ENCODE measurements at places on chromosomes 7 and 10.

DNA sequence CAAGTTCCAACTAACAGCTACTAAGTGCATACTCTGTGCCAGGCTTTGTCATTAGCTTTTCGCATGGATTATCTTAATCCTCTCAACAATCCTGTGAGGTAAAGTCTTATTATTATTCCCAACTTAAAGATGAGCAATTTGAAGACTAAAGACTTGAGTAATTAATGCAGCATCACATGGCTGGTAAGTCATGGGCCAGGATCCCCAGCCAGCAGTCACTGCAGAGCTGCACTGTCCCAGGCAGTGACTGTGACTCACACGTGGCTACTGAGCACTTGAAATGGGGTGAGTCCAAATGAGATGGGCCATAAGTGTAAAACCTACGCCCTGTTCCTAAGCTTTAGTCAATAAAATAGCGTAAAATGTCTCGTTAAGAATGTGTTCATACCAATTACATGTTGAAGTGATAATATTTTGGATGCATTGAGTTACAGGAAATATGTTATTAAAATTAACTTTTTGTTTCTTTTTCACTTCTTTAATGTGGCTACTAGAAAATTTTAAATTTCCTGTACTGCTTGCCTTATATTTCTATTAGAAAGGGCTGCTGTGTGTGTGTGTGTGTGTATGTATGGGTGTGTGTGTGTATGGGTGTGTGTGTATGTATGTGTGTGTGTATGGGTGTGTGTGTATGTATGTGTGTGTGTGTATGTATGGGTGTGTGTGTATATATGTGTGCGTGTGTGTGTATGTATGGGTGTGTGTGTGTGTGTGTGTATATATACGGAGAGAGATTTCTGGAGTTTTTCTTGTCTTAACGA, 756.3 kb downstream of the AUTS2 start:
- no peak for DNase-seq

- DNase-seq, result no peak
Measured at GRCh38 chr7:41328131-41328530, 374.8 kb downstream of the INHBA start.

DNA sequence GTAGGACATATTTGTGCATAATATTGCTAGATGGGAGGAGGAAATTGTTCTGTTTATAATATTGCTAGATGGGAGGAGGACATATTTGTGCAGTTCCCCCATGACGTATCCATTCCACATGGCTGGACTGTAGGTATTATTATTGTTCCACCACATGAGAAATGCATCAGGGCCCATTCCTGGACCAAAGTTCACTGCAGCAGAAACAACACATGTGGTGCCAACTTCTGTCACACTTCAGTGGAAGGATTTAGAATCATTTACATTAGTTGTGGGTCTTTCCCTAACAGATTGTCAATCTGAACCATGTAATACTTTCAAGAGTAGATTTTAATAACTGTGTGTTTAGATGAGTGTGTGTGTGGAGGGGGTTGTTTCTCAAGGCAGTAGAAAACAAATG, 32.7 kb upstream of the MACC1 start:
- DNase-seq, result no peak

DNA sequence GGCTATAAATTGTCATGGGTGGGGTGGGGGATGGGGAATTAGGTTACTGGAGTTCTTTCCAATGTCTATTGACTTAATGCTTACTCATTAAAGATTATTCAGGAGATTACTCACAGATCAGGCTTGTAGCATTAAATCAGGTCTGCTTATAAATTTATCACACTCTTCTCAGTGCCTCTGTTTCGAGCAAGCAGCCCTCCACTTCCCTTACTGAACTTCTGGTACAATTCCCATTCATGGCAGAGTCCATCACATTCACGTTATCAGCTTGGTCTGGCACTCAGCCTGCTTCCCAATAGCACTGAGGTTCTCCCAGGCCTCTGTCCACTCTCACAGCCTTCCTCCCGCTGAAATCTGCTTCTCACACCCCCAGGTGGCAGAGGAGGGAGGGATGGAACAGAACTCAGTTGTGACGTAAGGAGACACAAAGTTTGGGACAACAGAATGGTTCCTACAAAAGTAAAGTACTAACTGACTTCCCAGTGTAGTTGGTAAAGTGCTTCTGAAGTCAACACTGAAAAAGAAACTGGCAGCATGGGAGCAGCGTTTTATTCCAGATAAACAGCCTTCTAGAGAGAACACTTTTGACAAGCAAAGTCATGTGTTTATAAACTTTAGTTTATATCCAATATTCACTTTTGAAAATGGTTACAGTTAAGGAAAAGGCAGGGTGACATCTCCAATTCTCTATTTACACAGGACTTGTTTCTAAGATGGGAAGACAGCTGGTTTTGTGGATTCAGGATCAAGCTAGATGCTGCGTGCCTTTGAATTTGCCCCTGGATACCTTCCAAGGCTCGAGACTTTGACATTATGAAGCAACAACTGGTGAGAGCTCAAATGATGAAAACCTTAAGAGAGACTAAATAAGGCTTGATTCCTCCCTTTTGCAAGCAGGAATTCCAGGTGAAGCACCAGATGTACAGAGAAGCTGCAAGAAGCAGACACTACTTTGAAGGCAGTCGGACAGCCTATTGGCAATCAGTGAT, 81.4 kb downstream of the ATXN7L1 start:
- no peak for DNase-seq

DNA sequence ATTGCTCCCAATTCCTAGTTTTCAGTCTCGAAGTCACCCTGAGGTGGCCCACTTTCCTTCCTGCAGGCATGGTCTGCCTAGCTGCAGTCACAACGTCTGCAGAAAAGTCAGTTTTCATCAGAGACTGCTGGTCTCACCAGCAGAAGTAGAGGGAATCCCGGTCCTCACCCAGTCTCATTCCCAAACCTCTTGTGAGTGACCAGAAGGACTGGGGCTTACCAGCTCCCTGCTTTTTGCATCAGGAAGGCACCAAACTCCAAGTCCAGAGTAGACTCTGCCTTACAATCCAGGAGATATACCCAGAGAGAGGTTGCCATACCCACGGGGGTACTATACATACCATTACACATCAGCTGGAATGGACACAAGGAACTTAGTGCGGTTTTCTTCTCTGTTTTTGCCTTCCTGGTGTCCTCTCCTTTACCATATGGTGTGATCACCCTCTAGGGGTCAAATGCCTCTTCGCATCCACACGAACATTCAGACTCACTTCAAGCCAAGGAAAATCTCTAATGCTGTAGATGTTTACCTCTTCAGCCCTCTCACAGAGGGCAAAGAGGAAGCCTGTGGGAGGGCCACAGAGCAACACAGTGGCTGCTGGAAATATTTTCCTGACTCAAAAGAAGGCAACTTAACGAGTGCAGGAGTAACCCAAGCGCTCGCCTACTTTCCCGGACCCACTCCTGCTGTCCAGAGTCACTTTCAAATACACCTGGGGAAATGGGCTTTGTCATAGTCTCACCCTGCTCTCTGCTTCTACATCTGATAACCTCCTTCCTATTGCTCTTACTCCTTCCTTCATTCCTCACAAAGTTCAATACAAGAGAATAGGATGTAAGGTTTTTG, 220.9 kb downstream of the C7orf25 start:
- no peak for DNase-seq

GRCh38 chr10:30882281-30882680, 149.4 kb downstream of the ZNF438 start:
- no peak for DNase-seq

DNA sequence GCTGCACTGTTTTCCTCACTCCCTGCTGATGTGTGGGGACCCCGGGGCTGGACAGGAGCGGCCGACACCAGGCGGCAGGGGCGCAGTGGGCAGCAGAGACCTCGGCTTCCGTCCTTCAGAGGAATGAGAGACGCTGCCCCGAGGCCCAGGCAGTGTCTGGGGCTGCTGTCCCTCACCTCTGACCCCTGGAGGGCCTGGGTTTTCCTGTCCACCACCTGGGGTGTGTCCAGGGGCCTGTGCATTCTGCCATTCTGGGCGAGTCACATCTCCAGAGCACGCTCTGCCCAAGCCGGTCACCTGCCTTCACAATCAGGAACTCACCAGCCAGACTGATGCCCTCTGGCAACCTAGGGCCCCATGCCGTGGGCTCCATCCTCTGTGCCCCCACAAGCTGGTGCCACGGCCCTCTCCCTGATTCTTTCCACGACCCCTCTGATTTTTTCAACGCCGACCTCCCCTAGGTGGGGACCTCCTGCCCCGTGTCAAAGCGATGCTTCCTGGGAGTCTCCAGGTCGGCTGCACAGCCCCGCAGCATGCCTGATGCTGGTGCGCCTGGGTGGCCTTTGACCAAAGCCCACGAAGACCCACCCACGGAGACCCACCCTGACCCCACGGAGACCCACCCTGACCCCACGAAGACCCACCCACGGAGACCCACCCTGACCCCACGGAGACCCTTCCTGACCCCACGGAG, 53.7 kb upstream of the CFAP46 start:
- DNase-seq, result no peak

GRCh38 chr10:49465736-49466135, 69.8 kb upstream of the DRGX start:
- DNase-seq, result no peak

GRCh38 chr7:106621393-106622132, 39.4 kb downstream of the CCDC71L start:
- DNase-seq, result no peak

GRCh38 chr7:3953133-3953532, 652.1 kb downstream of the SDK1 start:
- no peak for DNase-seq

DNA sequence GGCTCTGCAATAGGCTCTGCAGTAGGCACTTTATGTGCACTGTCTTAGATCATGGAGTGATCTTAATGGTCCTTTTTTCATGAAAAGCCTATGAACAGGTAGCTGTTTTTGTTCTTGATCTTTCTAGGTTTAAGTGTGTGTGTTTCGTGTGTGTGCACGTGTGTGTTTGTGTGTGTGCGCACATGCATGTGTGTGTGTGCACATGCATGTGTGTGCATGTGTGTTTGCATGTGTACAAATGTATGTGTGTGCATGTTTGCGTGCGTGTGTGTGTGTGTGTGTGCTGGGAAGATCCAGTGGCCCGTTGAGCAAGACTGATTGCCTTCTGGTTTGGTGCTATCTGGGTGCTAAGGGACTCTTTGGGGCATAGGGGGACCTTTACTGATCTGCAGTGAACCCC, 334.8 kb downstream of the GLRX3 start:
- DNase-seq, result no peak

GRCh38 chr10:7351894-7352293, 58.9 kb downstream of the SFMBT2 start:
- DNase-seq, result no peak

DNA sequence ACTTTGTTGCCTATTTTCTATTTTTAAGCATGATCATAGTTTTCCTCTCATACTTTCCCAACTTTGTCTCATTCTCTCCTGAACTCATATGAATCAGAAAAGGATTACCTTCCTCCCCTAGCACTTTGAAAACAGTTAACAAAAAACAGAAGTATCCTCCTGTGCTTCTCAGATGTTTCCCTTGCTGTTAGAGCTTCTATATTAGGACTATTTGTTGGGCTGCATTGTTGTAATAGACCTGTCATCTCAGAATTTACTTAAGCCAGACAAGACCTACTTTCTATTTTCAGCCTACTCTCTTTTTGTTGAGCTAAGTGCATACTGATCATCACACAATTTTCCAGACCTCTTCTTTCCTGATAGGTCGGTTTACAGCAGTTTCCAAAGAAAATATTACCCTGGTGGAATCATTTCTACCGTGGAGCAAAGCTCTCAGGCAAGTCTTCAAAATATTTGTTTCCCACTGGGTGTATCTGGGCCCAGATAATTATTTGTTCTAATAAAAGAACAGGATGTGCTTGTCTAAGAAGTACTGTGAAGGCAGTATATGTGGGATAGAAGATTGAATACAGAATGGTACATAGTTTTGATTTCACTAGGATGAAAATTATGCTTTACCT, 411.9 kb upstream of the KLF6 start:
- no peak for DNase-seq

DNA sequence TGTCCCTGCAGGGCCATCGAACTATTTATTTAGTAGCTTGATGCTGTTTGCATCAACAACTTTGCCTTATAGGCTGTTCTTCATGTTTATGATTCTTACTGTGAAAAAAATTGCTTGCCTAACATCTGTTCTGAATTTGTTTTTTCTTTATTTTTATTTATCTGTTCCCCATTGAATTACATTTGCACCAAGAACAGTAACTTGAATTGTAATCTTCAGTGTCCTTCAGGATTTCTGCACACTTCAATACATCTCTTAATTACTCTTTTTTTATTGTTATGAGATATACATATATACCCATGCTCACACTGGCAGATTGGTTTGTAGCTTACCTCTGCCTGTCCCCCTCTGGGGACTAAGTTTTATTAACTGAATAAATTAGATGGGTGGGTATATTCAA, 64.4 kb downstream of the TBXAS1 start:
- no peak for DNase-seq

DNA sequence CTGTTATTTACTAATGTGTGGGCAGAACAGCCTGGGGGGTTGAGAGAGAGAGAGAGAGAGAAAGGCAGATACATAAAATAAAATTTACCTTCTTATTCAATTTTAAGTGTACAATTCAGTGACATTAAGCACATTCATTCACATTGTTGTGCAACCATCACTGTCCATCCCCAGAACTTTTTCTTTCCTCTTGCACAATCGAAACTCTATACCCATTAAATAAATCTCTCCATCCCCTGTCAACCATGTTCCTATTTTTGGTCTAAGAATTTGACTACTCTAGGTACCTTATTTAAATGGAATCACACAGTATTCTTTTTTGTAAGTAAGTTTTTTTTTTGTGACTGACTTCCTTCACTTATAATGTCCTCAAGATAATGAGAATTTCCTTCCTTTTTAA, 181.6 kb downstream of the SND1 start:
- DNase-seq, result no peak

DNA sequence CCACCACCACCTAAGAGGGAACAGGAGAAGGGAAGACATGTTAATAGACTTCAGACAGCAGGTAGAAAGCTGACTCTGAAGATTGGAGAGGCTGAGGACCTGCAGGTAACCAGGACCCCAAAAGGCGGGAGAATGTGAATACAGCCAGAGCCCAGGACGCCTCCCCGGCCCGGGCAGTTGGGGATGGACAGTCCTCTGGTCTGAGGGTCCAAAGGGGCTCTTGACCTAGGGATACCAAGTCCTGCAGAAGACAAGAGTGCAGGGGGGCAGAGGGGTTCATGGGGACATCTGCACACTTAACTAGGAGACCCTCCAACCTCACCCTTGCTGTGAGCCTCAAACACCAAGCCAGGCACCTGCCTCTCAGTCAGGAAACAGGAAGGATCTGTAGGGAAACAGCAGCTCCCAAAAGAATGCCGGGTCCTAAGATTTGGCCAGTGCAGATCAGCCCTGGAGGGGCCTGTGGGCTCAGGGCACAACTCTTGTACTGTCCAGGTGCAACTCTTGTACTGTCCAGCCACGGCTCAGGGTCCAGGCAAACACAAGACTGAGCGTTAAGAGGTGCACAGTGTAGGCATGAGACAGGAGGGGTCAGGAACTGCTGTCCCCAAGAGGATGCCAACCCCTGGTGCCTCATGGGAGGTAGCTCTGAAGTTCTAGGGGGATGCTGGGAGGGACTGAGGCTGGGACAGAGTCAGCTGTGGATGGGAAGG, 2.3 kb upstream of the STK32C start:
- DNase-seq, result no peak

DNA sequence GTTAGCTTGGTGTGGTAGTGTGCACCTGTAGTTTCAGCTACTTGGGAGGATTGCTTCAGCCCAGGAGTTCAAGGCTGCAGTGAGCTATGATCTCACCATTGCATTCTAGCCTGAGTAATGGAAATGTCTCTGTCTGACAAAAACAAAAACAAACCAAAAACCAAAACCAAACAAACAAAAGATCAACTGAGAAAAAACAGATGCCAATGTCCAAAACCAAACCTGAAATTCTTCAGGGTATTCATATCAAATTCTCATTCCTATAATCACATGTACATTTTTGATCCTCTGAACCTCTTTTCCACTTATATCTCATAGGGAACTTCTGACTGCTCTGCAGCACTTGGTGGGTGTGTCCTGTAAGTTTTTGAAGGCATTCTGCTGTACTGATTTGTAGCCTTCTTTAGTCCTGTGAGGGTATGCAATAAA, 87.0 kb downstream of the CDK6 start:
- no peak for DNase-seq

All from stimulated activated CD4-positive, alpha-beta T cell treated with anti-CD3 and anti-CD28 coated beads, Interleukin-1b, Interleukin-23, amount 100 ng/mL, for 1 hour (primary cell).